ENCODE measurements at places on chromosomes 3 and 15. TPM values are rescaled to one million over a fixed set of nuclear protein-coding genes. Genes with fewer than 3 reads are reported as not detected.

KLHL6 gene
- total RNA-seq: 1.6 TPM

SNX1 gene
- total RNA-seq: 26.7 TPM

LHFPL4 gene
- total RNA-seq: 0.66 TPM

CSPG5 gene
- total RNA-seq: 0.26 TPM

SHC4 gene
- total RNA-seq: 0.78 TPM

SEMA3F gene
- total RNA-seq: 25.4 TPM

Measured in body of pancreas (tissue), 4 donors.